AG09319 (cell line): ENCODE measurements at places on chromosomes 11 and 22.

- no peak for DNase-seq
Observed at GRCh38 chr11:34475656-34476055, 36.9 kb downstream of the CAT start.

GRCh38 chr11:107792049-107792443 lies 66.5 kb downstream of the SLC35F2 start:
- no peak for DNase-seq

GRCh38 chr11:102014756-102015155 lies 32.5 kb upstream of the CFAP300 start:
- DNase-seq = no peak

- no peak for DNase-seq
Observed at GRCh38 chr11:61035526-61035835, 64.0 kb downstream of the CD6 start.

- DNase-seq = no peak
Observed at GRCh38 chr11:35126000-35126878, 12.7 kb upstream of the CD44 start.

DNA sequence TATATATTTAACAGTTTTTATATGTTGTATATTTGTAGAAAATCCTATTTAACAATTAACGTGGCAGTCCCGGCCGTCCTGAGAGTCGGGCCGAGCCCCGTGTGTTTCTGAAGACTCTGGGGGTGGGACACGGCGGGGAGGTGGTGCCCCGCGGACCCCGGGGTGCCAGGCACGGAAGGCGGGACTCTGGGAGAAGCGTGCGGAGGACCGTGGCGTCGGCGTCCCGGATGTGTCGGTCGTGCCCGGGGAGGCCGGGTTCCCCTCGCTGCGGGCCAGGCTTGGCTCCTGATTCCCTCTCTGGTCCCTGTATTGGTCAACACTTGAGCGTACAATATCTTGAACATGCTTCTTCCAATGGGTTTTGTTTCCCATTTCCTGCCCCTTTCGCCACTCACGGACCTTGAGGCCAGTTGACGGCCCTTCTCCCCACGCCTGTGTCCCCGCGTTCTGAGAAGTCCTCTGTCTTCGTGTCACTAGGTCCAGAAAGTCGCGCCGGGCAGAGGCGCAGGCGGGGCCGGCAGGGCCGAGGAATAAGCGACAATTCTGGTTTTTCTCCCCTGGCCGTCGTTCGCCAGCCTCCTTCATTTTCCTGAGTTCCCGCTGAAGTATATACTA lies 1076.7 kb downstream of the BRD1 start:
- no peak for DNase-seq

DNA sequence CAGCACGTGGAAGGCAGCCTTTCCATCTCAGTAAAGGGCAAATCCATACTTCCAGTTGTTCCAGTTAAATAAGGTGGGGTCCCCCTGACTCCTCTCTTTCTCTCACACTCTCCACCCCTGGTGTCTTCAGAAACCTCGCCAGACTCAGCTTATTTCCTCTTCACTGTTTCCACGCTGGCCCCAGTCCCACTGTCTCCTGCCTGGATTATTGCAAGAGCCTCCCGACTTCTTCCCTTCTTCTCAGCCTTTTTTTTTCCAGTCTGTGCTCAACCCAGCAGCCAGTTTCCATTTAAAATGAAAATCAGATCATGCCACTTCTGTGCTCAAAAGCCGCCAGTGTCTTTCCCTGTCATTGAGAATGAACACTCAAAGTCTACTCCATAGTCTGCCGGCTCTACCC lies 131.4 kb downstream of the PKNOX2 start:
- DNase-seq = no peak

GRCh38 chr11:57646194-57646798 lies 3.4 kb downstream of the YPEL4 start:
- no peak for DNase-seq

- no peak for DNase-seq
Observed at GRCh38 chr11:35389897-35390465, 29.4 kb downstream of the SLC1A2 start.

- no peak for DNase-seq
Observed at GRCh38 chr11:106400949-106401570, 323.6 kb downstream of the AASDHPPT start.

DNA sequence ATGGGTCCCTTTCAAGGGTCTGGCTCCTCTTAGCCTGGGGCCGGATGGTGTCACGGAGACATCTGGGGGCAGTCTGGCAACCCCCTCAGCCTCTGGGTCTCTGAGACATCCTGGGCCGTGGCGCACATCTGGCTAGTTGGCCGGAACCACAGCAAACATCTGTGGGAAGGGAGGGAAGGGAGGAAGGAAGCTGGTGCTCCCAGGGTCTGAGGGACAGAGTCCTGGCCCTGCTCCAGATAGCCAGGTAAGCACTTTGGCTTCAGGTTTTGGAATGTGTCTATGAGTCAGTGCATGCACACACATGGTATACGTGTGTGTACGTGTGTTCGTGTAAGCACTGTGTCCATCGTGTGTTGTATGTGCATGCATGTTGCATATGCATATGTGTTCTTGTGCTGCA lies 225.1 kb downstream of the MN1 start:
- DNase-seq = no peak

DNA sequence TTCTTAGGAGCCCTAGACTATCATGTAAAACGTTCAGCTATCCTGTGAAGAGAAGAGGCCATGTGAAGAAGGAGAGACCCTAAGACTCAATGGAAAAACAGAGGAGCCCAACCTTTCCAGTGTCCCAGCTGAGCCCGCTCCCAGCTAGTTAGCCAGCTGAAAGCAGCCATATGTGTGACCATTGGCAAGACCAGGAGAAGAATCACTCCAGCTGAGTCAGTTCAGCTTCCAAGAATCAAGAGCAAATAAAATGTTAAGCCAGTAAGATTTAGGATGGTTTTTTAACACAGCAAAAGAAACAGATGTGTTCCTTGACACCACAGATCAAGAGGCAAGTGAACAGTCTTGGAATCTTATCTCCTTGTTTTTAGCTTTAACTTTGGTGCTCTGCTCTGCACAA lies 108.0 kb downstream of the CCDC81 start:
- no peak for DNase-seq

DNA sequence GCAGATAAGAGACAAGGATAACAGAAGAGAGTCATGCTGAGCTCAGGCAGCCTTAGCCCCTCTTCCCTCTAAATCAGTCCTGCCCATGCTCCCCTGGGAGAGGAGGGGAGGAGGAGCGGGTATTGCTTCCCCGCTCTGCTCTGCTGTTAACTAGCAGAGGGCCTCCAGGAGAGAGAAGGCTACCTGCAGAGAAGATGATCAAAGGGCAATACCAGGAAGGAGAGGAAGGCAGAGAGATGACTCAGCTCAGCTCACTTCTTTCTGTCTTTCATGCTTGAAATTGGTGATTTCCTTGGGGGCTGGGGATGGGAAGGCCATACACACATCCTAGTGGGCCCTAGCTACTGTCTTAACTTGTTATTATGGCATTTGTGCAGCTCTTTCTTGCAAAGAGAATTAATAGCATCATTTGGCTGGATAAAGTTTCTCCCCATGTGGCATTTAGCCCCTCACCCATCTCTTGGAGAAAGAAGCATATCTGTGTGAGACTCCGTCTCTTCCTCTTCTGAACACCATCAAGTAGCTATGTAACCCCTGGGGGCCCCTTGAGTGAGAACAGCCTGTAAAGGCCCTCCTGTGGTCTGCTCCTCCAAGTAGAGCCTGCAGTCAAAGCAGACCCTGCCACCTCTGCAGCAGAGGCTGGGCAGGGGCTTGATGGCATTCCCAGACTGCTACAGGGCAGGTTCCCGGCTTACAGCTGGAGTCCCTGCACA lies 33.4 kb upstream of the AMOTL1 start:
- DNase-seq = no peak

DNA sequence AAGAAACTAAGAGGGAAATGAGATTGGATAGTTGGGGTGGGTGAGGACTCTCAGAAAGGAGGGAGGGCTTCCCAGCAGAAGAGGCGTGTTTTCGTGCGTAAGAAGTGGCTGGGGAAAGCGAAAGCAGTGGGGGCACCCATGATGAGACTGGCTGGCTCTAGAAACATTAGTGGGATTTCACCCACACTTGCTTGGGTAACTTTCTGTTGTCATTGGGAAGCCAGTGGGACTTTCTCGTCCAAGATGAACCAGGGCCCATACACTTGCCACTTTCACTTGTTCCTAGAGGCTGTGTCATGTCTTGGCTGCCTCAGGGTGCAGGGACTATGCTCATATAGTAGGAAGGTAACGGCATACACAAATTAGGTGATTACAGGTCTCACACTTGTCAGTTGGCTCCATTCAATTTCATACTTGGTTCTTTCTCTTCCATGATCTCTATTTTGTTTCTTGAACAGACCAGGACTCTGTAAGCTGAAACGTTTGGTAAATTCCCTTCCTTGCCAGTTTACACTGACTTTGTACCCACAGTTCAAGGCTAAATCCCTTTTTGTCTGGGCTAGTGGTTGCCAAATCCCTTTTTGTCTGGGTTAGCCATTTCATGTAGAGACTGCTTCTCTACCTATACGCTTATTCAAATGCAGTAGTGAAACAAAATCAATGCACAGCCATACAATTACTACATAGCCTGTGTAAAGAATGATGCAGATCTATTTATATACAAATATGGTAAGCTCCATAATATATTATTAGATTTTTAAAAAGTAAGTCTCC lies 42.0 kb upstream of the CXCR5 start:
- no peak for DNase-seq

DNA sequence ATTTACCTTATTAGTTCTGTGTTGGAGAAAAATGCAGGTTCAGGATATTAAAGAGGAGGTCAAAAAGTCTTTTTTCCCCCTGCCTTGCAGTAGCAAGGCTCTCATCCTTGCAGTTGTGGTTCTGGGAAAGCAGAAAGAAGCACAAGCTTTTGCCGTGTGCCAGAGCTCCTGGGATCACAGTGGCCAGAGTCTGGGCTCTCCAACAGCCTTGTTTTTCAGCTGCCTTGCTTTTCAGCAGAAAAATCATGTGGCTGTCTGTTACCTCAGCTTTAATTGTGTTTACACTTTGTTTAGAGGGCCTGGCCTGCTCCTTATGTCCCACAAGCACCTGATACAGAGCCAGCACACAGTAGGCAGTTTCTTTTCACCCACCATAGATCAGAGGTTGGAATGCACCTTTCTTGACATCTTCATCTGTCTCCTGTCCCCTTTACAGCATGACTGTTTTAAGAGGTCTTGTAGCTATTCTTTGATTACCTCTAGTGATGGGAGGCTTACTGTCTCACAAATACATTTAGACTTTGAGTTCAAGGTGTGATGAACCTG lies 67.5 kb downstream of the TEAD1 start:
- no peak for DNase-seq

- DNase-seq = no peak
Observed at GRCh38 chr11:70204466-70204799, 1.3 kb downstream of the FADD start.

GRCh38 chr11:69879729-69880005 lies 60.5 kb upstream of the FGF3 start:
- no peak for DNase-seq

- no peak for DNase-seq
Observed at GRCh38 chr11:18191376-18191775, 18.7 kb downstream of the MRGPRX4 start.

DNA sequence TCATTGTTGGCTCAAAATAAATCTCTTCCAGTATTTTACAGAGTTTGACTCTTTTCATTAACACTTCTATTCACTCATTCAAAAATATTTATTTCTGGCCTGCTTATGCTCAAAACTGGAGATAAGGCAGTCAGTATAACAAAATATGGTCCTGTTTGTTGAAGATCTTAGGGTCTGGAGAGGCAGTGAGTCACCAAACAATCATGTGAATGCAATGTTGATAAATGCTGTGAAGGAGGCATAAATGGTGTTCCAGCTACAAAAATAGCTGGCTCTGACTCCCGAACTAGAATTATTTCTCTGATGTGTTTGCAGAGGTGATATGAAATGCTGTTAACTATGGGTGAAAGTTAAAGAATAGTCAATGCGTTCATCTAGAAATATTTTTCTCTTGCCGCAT lies 390.6 kb downstream of the AASDHPPT start:
- DNase-seq = no peak

DNA sequence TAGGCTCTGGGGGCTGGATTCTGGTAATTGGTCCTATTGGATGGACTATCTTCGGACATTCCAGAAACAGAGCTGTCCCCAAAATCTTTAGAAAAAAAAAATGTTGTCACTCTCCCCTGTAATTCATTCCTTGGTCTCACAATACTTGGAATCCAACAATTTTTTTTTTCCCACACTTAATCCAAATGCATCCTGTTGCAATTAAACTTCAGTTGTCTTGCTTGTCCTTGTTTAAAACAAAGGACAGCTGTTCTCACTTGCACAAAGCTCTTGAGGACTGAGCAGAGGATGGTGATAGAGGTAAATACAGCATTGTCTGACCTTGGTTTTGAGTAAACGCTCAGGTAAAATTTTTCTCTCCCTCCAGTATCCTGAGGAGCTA lies 75.3 kb downstream of the SC5D start:
- DNase-seq = no peak

DNA sequence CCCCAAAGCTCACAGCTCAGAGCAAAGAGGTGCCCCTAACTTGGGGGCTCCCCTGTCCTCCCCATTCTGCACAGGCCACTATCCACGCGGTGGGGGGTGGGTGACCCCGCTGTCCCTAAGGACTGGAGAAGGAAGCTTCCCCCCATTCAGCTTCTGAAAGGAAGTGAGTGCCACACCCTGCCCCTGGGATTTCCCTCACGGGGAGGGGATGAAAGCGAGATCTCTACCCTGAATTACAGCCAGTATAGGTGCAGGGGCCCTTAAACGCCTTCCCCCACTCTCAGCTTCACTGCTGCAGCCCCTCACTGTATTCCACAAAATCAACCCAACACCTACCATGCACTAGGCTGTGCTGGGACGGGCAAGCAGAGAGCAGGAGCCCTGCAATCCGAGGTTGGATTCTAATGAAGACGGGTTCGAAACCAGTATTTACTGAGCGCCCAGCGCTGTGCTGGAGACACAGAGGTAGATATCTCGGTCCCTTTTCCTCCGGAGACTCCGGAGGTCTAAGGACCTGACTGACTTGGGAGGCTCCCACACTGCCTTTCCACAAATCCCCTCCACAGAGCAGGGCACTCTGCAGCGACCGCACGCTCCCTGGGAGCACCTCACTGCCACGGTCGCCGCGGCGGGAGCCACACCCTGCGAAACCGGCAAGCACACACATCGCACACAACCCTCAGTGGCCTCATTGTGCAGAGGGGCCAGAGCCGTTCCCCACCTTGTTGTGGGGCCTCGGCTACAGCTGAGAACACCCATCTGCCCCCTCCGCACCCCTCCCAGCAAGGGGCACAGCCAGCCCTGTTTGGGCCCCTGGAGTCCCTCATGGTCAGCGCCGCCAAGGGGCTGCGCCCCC lies 1.8 kb downstream of the AHNAK start:
- DNase-seq = no peak

- DNase-seq = no peak
Observed at GRCh38 chr11:71948314-71949027, 19.6 kb downstream of the RNF121 start.

DNA sequence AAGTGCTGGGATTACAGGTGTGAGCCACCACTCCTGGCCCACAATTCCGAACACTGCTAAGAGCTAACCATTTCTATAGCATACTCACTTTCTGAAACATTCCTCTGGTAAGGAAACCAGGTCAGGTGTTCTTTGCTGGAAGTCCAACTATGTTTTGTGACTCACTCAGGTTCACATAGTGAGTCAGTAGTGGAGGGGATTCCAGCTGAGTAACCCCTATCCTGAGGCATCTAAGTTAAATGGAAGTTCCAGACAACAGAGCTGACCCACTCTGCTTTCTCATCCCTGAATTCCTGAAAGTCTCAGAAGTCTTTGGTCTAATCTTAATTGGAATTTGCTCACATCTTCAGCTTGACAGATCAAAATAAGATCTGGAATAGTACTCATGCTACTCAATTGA lies 3.0 kb upstream of the CHRNA10 start:
- DNase-seq = no peak
